Liver (tissue), 10 donors: ENCODE measurements at places on chromosomes 7 and 10. TPM values are rescaled to one million over a fixed set of nuclear protein-coding genes. Genes with fewer than 3 reads are reported as not detected.

The AP5Z1 gene
- polyA plus RNA-seq, result 14.0 TPM

The CCDC172 gene
- polyA plus RNA-seq, result not detected

The DRGX gene
- polyA plus RNA-seq, result not detected

The GIMAP5 gene
- 9.7 TPM for polyA plus RNA-seq

The OPALIN gene
- not detected for polyA plus RNA-seq

The ZPBP gene
- 0.05 TPM for polyA plus RNA-seq

The SCART1 gene
- polyA plus RNA-seq, result 0.32 TPM

The GTF2IRD1 gene
- 7.4 TPM for polyA plus RNA-seq

The TRIM74 gene
- 0.14 TPM for polyA plus RNA-seq

The KIF11 gene
- polyA plus RNA-seq, result 0.32 TPM
